Vagina (tissue), 2 donors: ENCODE measurements at places on chromosomes 7 and 10. TPM values are rescaled to one million over a fixed set of nuclear protein-coding genes. Genes with fewer than 3 reads are reported as not detected.

GRCh38 chr7:49596701-49597491 lies 176.5 kb upstream of the VWC2 start:
- DNase-seq: no peak

GRCh38 chr7:157589680-157590079 lies 252.9 kb downstream of the DNAJB6 start:
- no peak for DNase-seq

DNA sequence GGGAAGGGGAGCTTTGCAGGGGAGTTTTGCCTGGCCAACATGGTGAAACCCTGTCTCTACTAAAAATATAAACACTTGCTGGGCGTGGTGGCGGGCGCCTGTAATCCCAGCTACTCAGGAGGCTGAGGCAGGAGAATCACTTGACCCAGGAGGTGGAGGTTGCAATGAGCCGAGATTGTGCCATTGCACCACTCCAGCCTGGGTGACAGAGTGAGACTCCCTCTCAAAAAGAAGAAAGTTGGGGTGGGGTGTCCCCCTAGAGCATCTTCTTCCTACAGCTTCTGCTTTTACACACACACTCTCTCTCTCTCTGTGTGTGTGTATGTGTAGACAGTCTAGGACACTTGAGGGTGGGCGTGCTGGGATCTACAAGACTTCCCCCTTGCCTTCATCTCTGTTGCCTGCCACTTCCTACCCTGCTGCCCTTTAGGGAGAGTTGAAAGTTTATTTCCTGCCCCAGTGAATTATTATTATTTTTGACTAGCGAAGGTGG lies 21.7 kb downstream of the PLAU start:
- DNase-seq: no peak

The EPHA1 gene
- total RNA-seq: 51.3 TPM

The ARL3 gene
- 7.4 TPM for total RNA-seq

DNA sequence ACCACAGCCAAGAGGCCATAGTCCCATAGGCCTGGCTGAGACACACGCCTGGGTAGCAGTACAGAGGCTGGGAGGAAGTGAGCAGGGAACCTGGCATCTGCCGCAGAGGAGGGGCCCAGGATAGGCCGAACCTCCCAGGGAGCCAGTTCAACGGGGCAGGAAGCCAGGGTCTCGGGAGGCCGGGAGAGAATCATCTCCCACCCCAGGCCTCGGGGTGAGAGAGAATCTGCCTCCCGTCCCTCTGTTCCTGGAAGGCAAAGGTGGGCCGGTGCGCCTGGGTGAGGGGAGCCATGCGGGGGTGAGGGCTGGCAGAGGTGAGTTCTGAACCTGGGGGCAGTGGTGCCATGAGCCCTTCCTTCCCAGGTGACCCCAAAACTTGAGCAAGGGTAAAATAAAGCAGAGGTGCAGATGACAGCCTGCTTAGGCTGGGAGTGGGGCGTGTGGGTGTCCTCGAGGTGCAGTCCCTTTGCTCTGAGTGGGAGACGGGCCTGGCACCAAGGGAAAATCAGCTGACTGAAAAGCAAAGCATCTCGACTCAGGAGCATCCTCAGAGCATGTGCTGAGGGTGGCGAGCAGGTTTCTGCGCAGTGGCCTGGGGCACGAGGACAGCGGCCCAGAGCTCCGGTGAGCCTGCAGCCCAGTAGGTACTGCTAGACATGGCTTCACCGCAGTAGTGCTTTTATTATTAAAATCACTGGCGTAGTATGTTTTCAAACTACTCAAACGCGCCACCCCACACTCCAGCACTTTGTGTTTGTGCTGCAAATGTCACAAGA lies 15.5 kb downstream of the AGAP3 start:
- no peak for DNase-seq
